ENCODE measurements at places on chromosomes 13 and 19. TPM values are rescaled to one million over a fixed set of nuclear protein-coding genes. Genes with fewer than 3 reads are reported as not detected.
A peak's percentile ranks its signal among the peaks of the same experiment; 100 is the strongest.

- no peak for DNase-seq
Measured at GRCh38 chr13:45565331-45565730, 50.2 kb downstream of the ERICH6B start.

DNA sequence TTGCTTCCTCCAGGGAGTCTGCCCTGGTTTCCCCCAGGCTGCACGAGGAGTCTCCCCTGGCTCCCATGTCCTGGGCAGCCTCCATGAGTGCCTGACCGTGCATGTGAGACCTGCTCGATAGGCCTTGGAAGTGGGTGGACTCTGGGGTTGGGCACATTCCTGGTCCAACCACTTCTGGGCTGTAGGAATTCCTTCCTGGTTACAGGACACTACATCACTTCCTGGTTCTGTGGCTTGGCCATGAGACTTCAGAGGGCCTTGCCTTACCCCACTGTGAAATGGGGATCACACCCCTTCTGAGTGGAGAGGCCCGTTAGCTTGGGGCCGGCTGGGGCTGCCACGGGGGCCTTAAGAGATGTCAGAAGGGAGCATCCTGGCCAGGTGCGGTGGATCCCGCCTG lies 4.0 kb upstream of the ZNF628 start:
- no peak for DNase-seq

- no peak for DNase-seq
Measured at GRCh38 chr13:78977311-78977710, 318.4 kb upstream of the OBI1 start.

DNA sequence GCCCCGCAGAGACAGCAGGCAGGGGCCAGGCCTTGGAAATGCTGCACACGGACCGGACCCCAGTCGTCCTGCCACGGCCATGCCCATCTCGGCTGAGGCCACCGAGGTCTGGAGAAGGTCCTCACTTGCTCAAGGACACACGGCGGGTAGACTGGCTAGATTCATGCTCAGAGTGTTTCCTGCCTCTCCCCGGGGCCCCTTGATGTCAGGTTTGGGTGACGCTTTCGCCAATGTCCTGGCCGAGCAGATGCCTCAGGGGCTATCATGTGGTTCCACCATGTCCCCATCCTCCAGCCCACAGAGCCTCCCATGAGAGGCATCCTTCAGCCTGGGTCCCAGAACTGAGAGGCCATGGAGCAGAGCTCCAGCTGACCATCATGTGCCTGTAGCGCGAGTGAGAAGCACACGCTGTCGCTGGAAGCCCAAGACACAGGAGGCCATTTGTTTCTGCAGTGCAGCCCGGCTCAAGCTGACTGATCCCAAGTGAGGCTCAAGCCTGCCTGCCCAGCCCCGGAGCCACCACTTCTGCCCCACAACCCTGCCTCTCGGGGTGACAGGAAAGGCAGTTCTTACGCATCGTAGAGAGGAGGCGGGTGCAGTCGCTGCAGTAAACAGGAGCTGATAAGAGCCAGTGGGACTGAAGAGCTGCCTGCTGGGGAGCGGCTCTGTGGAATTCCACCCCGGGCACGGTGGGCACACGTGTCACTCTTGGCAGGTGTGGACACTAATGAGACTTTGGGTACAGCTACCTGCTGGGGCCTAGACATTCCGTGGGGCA lies 53.9 kb upstream of the GAS6 start:
- peak; percentile 53 for DNase-seq

DNA sequence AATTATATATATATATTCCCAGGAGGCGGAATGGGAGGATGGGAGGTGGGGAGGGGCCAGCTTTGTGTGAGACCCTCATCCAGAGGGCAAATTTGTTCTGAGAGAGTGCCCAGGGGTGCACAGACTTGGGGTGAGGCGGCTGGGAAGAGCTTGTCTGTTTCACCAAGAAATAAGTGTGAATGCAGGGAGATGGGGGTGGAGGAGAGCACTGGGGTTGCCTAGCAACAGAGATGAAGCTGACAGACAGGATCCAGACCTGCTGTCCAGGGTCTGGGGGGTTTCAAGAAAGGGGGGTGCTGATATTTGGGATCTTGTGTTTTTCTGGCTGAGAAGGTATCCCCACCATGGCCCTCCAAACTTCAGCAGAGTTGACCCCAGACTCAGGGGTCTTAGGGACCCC lies 18.6 kb upstream of the TNFAIP8L1 start:
- DNase-seq: no peak

GRCh38 chr19:55247621-55248099 lies 11.2 kb downstream of the PPP6R1 start:
- DNase-seq: no peak

- DNase-seq: no peak
Measured at GRCh38 chr13:67087527-67087926, 142.6 kb downstream of the PCDH9 start.

DNA sequence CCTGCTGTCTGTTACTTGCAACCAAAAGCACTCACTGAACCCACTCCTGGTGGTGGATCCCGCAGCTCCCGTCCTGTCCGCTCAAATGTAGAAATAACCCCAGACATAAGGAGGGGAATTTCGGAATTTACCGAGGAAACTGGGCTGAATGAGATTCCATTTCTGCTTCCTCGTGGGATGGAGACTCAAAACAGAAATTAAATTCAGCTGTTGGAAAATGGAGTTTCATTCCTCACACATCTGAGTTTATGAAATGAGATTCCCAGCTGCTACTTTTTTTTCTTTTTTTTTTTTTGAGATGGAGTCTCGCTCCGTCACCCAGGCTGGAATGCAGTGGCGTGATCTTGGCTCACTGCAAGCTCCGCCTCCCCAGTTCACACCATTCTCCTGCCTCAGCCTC lies 44.3 kb downstream of the COLGALT1 start:
- DNase-seq: no peak

- DNase-seq: no peak
Measured at GRCh38 chr19:31470952-31471351, 121.7 kb upstream of the TSHZ3 start.

GRCh38 chr19:16470911-16471811 lies 609 bp downstream of the EPS15L1 start:
- no peak for DNase-seq

DNA sequence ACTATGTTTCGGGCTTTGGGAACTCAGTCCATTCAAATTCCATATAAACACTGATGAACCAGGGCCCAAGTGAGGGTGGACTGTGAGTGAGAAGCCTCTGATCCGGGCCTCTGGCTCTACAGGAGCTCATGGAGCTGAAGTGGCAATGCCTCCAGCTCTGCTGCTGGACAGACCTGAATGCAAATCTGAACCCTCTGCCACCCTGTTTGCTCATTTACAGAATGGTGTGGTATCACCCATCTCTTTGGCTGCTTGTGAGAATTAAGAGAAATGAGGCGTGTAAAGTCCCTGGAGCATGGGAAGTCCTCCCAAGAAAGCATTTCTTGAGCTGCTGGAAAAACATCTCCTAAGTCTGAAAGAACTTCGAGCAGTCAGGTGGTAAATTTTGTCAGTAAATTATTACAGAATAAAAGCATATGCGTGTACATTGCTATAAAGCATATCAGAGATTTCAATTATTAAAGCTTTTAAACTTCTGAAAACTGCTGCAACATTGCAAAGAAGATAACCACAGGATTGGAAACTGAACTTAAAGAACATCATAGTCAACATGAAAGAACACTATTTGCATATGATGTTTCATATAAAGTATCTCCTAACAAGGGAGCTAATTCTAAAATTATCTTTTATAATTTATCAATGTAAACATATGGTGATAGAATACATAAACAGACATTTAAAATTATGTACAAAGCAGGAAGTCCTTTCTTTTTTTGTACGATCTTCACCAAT lies 369.0 kb downstream of the UQCRFS1 start:
- no peak for DNase-seq

- DNase-seq: no peak
Measured at GRCh38 chr19:32691952-32692726, 518 bp downstream of the NUDT19 start.

- no peak for DNase-seq
Measured at GRCh38 chr19:50417111-50418081, 1.3 kb upstream of the SPIB start.

- no peak for DNase-seq
Measured at GRCh38 chr19:1090731-1091543, 4.2 kb downstream of the POLR2E start.

DNA sequence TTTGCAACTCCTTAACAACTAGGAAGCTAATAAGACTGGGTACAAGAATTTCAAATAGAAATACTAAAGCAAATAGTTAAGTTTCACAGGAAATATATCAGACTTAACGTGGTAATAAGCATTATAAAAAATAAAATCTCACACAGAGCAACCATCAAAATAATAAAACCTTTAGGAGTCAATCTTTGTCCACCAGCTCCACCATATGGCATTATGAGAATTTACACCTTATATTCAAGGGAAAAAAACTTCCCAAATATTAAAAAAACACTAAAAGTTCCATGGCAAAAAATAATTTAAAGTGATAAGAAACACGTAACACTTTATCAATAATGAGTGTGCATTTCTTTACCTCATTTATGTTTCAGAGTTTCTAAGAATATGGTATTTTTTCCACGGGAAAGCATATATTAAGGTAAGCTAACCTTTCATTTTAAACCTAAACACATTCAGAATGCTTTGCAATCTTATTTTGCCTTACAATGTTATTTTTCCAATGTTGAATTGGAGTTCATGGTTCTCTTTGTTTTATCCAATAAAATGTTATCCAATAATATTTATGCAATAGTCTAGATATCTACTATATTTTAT lies 423.2 kb upstream of the SGCG start:
- DNase-seq: no peak

- no peak for DNase-seq
Measured at GRCh38 chr19:4596033-4596904, 36.8 kb upstream of the SEMA6B start.

GRCh38 chr19:2532252-2533071 lies 56.5 kb downstream of the GADD45B start:
- no peak for DNase-seq

- no peak for DNase-seq
Measured at GRCh38 chr19:2221250-2221831, 14.8 kb downstream of the PLEKHJ1 start.

DNA sequence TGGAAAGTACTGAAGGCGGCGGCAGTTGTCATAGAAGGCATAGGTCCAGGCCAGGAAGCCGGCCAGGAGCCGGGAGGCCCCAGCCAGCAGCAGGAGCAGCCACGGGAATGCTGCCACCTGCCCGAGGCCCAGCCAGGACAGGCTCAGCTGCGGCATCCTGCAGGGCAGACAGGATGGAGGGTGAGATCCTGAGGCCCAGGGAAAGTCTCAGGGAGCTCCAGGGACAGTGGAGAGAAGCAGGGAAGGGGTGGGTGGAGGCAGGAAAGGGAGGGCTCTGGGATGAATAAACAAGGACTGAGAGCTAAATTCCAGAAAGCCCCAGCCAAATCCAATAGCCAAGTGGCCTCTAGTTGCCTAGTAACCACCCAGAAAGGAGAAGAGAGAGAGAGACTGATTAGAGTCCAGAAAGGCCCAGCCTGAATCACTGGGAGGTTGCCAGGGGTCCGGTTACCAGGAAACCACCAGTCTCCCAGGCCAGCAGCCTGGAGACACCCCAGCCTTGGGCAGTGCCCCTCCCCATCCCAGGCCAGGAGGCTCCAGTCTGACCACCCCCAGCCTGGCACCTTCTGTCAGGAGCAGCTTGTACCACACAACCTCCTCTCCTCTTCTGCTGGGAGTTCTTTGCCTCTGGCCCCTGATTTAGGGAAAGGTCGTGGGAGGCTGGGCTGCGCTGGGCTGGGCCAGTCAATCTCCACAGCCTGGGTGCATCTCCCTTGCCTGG lies 7.5 kb upstream of the OR10H5 start:
- DNase-seq: peak; percentile 76

DNA sequence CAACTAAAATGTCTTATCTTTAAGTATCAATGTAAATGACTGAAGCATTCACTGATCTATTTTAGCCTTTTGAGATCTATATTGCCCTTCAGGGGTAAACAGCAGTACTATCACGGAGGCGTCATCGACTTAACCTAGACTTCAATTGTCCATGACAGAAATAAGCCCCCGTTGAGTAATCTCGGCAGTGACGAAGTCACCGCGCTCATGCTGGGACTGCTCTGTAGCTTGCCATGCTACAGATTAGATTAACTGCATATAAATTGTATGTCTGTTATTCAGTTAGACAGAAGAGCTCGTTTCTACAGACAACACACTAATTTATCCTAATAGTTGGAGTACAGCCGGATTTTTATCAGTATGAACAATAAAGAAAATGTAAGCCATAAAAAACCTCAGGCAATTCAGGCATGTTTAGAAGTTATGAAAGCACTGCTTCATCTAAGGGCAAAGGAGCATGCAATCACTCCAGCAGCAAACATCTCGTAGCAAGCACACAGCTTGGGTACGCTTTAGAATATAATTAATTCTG lies 56.6 kb downstream of the TUBGCP3 start:
- DNase-seq: no peak

GRCh38 chr13:52156724-52157261 lies 2.6 kb downstream of the NEK3 start:
- no peak for DNase-seq

- no peak for DNase-seq
Measured at GRCh38 chr13:80334597-80335260, 6.2 kb downstream of the SPRY2 start.

- DNase-seq: no peak
Measured at GRCh38 chr13:92842145-92842544, 384.5 kb upstream of the GPC6 start.

DNA sequence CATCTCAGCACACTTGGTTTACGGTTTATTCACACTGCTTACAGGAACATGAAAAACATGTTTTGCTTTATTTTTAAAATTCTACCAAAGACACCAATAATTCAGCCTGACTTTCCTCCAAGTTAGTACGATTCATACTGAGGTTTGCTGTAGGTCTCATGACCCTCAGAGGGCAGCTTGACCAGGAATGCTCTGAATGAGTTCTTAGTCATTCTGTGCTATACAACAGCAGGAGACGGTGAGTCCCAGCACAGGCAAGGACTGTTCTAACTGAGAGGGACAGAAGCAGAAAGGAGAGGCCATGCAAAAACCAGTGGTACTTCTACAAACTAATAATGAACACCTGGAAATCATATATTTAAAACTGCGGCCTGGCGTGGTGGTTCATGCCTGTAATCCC lies 6.4 kb downstream of the GRTP1 start:
- DNase-seq: no peak

DNA sequence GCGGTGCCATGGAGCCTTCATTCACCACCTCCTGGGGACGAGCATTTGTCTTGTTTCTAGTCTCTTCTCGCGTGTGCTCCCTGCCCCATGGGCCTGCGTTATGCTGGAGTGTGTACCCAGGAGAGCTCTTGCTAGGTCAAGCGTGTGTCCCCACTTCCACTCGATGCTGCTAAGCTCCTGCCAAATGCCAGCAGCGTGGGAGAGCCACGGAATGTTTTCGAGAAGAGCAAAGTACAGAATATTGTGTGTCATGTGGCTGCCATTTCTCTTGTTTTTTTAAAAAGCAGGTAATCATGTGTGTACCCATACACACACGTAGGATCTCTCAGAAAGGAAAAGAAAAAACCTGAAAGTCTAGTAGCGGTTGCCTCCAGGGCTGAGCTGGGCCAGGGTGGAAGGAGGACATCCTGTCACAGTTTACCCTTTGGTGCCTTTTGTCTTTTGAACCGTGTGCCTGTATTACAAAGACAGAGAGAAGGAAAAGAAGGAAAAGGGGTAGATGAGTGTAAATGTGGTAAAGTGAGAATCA lies 28.6 kb downstream of the PAK4 start:
- no peak for DNase-seq

GRCh38 chr19:44735011-44735410 lies 13.5 kb upstream of the BCL3 start:
- DNase-seq: no peak

KIR3DL1 gene
- not detected for total RNA-seq

TMEM59L gene
- total RNA-seq: 1.3 TPM

SOX21 gene
- total RNA-seq: 9.8 TPM

GAS6 gene
- 202 TPM for total RNA-seq

LAIR2 gene
- not detected for total RNA-seq

NCR1 gene
- total RNA-seq: not detected

MBD3 gene
- total RNA-seq: 87.9 TPM

ERICH4 gene
- total RNA-seq: not detected

PRODH2 gene
- not detected for total RNA-seq
